ENCODE measurements at places on chromosomes 2 and 18.

- DNase-seq = no peak
These were observed 117.3 kb downstream of the THADA start for GRCh38 chr2:43478412-43479086.

DNA sequence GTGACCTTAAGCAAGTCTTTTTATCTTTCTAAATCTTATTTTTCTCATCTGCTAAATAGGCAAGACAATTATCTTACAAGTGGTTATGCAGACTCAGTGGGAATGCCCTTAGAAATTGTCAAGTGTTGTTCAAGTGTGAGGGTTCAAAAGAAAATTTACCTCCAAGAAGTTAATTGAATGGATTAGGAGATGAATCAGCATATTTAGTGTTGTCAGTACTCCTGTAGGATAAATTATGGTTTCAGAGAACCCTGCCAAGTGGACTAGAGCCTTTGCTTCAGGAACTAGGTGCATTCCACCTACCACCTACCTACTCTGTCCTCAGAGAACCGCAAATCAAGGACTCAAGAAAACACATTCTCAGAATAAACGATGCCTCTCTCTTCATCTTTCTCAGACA lies 69.8 kb upstream of the KCTD1 start:
- DNase-seq = no peak

- DNase-seq = no peak
These were observed 362.0 kb downstream of the ZNF521 start for GRCh38 chr18:24989760-24990593.

- DNase-seq = no peak
These were observed 17.1 kb upstream of the ANKRD62 start for GRCh38 chr18:12076424-12077140.

DNA sequence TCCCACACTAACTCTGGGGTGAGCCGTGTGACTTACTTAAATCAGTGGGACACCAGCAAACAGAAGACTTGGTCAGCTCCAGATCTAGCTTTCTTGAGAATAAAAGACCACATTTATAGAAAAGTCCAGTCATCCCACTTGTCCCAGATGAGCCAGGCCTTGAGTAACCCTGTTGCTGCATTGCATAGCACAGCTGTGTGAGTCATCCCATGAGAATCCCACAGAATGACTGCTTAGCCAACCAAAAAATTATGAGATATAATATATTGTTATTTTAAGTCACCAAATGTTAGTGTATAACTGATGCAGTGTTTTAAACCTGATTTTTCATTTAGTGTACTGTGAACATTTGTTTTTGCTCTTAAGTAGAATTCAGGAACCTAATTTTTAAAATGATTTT lies 94.2 kb upstream of the FSHR start:
- DNase-seq = peak; percentile 89

DNA sequence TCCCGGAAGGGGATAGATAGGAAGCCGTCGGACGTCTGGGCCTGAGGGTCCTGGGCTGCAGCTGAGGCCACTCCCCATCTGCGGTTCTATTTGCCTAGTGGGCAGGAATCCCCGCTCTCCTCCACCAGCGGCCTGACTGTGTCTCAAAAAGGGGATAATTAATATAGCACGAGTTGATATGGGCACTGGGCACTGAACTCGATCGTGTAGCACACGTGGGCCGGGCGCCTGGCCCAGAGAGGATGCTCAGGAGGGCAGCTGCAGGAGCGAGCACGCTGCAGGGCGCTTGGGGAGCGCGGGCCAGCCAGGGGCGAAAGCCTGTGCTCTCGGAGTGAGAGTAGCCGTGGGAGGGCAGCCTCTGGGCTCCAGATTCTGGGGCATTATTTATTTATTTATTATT lies 8.8 kb upstream of the GBX2 start:
- DNase-seq = no peak

DNA sequence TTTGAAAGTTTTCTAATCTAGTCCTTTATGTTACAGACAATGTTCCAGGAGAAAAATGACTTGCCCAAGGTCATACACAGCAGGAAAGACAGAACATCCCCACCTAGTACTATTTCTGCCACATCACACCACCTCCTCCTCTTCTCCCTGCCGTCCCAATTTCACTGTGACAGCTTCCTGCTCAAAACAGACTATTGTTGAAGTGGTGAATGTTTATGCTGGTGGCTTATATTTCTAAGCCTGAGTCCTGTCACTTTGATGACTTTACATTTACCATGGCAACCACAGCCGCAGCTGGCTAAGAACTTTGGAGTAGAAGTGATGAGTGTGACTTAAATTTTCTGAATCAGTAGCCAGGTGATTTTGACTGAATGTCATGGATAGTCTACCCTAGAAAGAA lies 10.0 kb downstream of the GALNT5 start:
- DNase-seq = no peak

GRCh38 chr2:152376385-152376784 lies 41.4 kb downstream of the FMNL2 start:
- DNase-seq = no peak

DNA sequence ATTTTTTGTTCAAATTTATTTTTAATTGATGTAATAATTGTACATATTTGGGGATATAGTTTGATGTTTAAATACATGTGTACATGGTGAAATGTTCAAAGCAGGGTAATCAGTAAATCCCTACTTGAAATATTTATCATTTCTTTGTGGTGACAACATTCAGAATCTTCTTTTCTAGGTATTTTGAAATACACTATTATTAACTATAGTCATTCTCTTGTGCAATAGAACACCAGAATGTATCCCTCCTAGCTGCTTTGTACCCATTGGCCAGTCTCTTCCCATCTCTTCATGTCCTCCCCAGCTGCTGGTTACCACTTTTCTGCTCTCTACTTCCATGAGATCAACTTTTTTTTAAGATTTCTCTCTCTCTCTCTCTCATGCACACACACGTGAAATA lies 126.5 kb downstream of the ZNF407 start:
- DNase-seq = peak; percentile 20

DNA sequence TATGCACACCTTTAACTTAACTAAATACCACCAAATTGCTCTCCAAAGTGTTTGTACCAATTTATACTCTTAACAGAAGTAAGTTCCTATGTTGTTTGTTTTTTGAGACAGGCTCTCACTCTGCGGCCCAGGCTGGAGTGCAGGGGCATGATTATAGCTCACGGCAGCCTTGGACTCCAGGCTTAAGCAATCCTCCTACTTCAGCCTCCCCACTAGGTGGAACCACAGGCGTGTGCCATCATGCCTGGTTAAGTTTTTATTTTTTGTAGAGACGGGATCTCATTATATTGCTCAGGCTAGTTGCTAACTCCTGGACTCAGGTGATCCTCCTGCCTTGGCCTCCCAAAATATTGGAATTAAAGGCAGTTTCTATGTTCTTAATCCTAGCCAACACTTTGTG lies 13.1 kb upstream of the NAB1 start:
- DNase-seq = no peak

DNA sequence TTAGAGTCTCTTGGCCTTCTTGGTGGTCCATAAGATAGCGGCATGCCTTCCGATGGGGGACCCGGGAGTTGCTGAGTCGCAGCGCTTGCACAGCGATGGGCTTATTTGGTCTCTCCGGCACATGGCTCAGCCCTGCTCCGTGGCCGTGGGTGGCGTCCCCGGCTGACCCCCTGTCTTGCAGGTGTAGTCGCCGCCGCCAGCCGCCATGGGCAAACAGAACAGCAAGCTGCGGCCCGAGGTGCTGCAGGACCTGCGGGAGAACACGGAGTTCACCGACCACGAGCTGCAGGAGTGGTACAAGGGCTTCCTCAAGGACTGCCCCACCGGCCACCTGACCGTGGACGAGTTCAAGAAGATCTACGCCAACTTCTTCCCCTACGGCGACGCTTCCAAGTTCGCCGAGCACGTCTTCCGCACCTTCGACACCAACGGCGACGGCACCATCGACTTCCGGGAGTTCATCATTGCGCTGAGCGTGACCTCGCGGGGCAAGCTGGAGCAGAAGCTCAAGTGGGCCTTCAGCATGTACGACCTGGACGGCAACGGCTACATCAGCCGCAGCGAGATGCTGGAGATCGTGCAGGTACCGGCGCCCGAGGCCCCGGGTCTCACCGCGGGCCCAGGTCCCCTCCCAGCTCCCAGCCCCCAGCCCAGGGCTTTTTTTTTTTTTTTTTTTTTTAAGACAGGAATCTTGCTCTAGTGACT lies 28.4 kb downstream of the ODC1 start:
- DNase-seq = no peak

DNA sequence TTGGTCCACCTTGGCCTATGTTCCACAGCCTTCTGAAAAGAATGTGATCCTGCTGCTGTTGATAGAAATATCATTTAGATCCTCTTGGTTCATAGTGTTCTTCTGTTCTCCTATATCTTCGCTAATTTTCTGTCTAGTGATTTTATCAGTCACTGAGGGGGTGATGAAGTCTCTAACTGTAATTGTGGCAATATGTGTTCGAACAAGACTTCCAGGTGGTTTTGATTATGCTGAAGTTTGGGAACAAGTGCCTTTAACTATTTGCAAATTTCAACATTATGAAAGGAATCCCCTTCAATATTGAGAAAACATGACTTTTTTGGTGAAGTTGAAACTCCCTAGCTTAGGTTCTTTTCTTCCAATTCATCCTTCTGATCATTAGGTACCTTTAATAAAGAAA lies 140.4 kb downstream of the MTX2 start:
- no peak for DNase-seq

DNA sequence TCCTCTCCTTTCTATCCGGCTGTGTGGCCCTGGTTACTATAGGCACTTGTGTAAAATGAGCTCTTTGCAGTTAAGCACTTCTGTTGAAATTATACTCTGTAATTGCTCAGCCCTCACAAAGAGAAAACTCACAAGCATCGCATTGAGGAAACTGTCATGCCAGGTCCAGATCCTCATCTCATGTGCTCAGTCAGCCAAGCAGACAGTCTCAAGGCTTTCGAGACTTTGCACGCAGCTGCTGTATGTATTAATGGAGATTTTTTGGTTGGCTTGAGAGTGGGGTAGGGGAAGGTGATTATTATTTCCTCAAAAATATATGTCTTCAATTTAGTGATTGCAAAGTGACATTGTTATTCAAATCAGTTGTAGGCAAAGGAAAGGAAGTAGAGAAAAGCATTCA lies 33.0 kb upstream of the PHLPP1 start:
- DNase-seq = no peak

DNA sequence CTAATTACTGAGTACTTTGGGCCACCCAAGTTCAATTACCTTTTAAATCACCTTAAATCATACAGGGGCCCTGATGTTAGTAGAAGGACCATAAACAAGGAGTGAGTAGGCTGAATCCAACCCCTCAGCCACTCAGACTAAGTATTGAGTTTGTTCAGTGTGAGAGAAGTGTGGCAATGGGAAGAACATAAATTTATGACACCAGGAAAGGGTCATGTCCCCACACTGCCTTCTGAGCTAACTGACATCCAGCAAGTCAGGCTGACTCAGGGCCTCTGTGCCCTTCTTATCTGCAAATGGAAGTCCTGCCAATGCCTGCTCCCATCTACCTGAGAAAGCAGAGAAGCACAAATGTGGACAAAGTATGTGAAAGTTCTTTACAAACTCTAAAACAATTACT lies 12.9 kb downstream of the PLEKHM3 start:
- no peak for DNase-seq

- DNase-seq = no peak
These were observed 1.4 kb upstream of the HNRNPA3 start for GRCh38 chr2:177211169-177211568.

- no peak for DNase-seq
These were observed 53.3 kb upstream of the COL5A2 start for GRCh38 chr2:189232759-189233406.

- DNase-seq = peak; percentile 96
These were observed 111.7 kb upstream of the SCN1A start for GRCh38 chr2:166239548-166239947.

DNA sequence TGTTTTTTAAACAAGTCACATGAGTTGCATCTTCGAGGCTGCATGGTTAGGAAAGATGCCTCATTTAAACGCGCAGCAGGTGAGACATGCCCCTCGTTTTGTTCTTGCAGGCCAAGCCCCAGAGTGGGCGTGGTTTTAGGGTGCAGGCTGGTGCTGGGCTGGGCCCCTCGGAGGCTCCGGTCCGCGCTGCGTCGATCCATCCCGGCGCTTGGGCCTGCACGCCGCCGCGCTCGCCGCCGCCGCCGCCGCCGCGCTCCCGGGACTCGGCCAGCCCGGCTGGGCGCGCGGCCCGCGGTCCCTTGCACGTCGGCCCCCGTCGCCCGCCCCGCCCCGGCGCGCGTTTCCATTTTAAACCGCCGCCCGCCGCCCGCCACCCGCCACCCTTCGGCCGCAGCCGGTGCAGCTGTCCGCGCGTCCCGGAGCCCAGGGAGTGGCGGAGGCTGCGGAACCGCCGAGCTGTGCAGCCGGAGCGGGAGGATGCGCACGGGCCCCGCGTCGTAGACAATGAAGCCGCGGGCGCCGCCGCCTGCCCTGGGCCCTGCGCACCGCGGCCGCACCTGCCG lies 175.5 kb downstream of the AGAP1 start:
- peak; percentile 36 for DNase-seq

DNA sequence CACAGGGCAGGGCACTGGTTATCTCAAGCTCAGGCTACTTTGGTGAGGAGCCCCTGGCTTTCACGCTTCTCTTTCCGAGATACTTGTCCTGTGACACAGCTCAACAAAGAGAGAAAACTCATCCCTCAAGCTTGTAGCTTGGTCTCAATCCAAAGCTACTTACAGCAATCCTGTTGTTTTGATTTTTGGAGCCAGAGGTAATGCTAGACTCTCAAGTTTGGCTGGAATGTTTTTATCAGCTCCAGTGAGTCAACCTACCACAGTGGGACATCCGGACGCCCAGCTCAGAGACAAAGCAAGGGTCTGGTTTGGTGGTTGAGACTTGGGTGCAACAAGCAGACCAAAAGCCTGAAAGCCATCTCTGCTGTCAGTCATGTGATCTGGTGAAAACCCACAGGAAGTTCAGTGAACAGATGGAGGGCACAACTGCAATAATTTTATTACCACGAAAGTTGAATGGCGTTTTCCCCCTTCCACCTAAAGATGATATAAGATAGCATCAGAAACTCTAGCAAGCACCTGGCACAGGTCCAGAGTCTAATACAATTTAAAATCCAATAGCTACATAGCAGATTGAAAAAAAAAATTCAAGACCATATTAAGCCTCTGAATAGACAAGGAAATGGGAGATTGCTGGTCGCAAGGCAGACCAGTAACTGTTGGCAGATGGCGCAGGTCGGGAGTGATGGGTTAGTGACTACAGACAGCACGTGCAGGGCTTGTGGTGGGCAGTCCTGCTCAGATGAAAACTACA lies 102.3 kb upstream of the SMAD7 start:
- DNase-seq = peak; percentile 99

DNA sequence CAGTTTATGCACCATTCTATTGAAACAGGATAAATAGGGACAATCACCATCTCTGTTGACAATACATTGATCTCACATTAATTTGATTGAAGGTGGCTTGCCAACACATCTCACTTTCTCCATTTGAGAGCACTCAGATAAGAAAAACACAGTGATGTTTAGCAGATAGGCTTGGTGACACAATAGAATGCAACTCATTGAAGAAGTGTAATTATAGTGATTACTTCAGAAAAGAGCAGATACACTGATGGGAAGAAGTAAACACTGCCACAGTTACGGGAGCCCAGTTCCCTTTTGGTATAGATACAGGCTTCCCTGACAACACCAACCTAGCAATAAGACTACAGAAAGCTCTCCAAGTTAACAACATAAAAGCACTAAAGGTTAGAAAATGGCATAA lies 89.1 kb downstream of the FIGN start:
- no peak for DNase-seq

- DNase-seq = no peak
These were observed 68.0 kb upstream of the SMAD7 start for GRCh38 chr18:49018554-49019445.
